Naive B cell (primary cell): ENCODE measurements at places on chromosomes 5 and 9.

GRCh38 chr9:127039492-127039891 lies 82.9 kb downstream of the ANGPTL2 start:
- H3K27ac ChIP-seq: no peak overlapping the region
- H3K4me3 ChIP-seq: no peak overlapping the region
- H3K4me1 ChIP-seq: no peaks in the 10 kb centered on the region
- peaks cover 13% of the 10 kb centered on the region for H3K36me3 ChIP-seq

GRCh38 chr9:22232971-22233370 lies 213.7 kb upstream of the DMRTA1 start:
- no peak overlapping the region for H3K27ac ChIP-seq
- H3K36me3 ChIP-seq: peaks cover 9% of the 10 kb centered on the region
- no peak overlapping the region for H3K4me3 ChIP-seq
- H3K27me3 ChIP-seq: peaks cover 19% of the 10 kb centered on the region
- H3K4me1 ChIP-seq: peaks cover 9% of the 10 kb centered on the region
- DNase-seq: no peak

- no peak for DNase-seq
- H3K27ac ChIP-seq: no peak overlapping the region
- H3K36me3 ChIP-seq: peaks cover 13% of the 10 kb centered on the region
- peaks cover 21% of the 10 kb centered on the region for H3K4me1 ChIP-seq
- no peaks in the 10 kb centered on the region for H3K27me3 ChIP-seq
- H3K4me3 ChIP-seq: no peak overlapping the region
These were observed 4.8 kb downstream of the RAD50 start for GRCh38 chr5:132561601-132562000.

GRCh38 chr5:170057311-170057710 lies 48.4 kb upstream of the FOXI1 start:
- no peak overlapping the region for H3K4me3 ChIP-seq
- peaks cover 85% of the 10 kb centered on the region for H3K36me3 ChIP-seq
- DNase-seq: no peak

- H3K4me1 ChIP-seq: peaks cover 42% of the 10 kb centered on the region
- H3K36me3 ChIP-seq: peaks cover under 1% of the 10 kb centered on the region
- DNase-seq: no peak
- H3K27ac ChIP-seq: no peak overlapping the region
These were observed 141.9 kb downstream of the SPATA31D1 start for GRCh38 chr9:82130331-82131042.

GRCh38 chr9:108272349-108272899 lies 583.4 kb downstream of the ACTL7B start:
- H3K27ac ChIP-seq: peak overlapping the region; percentile 2
- H3K4me3 ChIP-seq: no peak overlapping the region
- DNase-seq: peak; percentile 7
- H3K27me3 ChIP-seq: peaks cover 13% of the 10 kb centered on the region

DNA sequence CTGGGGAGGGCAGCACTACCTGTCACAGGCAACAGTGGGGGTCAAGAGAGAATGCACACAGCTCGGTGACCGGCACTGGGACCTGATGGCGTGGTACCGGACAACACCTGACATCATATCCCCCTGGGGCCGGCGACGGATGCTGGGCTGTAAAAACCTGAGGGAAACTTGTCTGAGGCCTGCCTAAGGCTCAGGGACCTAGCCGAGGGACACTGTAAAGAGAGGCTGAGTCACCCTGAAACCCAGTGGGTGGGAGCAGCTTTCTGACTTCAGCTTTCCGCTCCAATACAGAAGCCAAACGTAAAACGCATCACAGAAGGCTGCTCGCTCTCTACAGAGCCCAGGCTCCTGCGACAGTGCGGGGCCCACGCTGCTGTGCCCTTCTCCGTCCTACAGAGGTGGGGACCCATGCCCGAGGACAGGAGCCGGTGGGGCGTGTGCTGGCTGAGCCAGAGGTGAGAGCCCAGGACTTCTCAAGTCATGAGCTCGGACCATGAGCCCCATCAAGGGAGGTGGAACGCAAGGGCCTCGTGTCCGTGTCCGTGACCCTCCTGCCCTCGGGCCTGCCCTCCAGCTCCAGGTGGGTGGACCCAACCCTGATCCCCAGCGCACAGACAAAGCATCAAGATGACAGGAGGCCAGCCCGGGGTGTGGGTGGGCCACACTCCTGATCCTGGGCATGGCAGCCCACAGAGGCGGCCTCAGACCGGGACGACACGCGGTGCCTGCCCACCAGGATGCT lies 5.3 kb downstream of the RALGDS start:
- no peak overlapping the region for H3K4me3 ChIP-seq
- H3K27ac ChIP-seq: no peak overlapping the region
- no peaks in the 10 kb centered on the region for H3K36me3 ChIP-seq

GRCh38 chr9:123067136-123067535 lies 33.7 kb downstream of the GPR21 start:
- no peak overlapping the region for H3K4me3 ChIP-seq
- no peak for DNase-seq

DNA sequence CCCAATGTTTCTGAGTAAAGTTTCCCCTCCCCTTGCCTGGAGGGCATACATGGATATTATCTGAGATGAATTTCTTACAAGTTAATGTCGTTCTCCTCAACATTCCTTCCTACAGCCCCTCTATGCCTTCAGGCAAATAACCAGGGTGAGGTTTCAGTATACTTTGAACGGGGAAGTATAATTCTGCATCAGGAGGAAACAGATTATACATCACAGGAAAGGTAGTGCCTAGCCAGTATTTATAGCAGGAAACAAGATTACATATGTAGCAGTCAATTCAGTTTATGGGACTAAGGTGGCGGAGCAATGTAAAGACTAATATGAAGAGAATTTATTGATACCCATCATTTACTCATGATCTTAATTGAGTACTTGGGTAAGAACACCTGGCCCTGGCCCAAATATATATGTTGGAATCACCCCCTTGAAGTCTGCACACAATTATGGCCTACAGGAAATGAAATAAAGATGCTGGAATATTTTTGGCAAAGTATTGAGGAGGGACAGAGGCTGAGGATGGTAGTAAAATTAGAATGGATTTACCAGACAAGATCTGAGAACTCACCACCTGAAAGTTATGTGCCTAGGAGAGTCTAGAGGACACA lies 661.1 kb downstream of the PTPRD start:
- H3K4me3 ChIP-seq: no peak overlapping the region
- no peak overlapping the region for H3K27ac ChIP-seq
- no peak for DNase-seq

DNA sequence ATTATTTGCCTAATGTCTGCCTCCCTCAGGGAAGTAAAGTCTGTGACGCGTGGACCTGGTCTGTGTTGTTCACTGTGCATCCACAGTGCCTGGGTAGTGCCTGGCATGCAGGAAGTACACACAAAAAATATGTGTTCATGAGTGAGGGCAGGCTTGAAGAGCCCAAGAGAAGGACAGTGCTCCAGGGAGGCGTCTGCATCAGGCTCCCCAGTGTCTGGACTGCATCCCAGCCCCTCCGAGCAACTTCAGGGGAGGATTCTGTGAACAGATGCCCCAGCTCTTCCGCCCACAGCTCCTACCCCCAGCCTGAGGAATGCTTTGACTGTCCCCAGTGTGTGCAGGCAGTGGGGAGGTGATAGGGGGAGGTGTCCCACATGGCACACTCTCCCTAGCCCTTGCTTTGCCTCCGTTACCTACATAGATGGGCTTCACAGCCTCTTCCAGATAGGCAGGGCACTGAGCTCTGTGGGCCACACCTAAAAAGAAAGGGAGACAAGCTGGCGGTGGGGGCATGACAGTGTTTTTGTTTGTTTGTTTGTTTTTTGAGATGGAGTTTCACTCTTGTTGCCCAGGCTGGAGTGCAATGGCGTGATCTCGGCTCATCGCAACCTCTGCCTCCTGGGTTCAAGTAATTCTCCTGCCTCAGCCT lies 25.4 kb downstream of the IRF1 start:
- peaks cover 94% of the 10 kb centered on the region for H3K4me1 ChIP-seq
- peak overlapping the region; percentile 93 for H3K27ac ChIP-seq
- H3K27me3 ChIP-seq: no peaks in the 10 kb centered on the region

- no peaks in the 10 kb centered on the region for H3K36me3 ChIP-seq
- no peak overlapping the region for H3K4me3 ChIP-seq
- peaks cover 5% of the 10 kb centered on the region for H3K27me3 ChIP-seq
- no peak overlapping the region for H3K27ac ChIP-seq
- DNase-seq: no peak
- H3K4me1 ChIP-seq: no peaks in the 10 kb centered on the region
These were observed 152.5 kb downstream of the DMRT2 start for GRCh38 chr9:1202512-1203280.

DNA sequence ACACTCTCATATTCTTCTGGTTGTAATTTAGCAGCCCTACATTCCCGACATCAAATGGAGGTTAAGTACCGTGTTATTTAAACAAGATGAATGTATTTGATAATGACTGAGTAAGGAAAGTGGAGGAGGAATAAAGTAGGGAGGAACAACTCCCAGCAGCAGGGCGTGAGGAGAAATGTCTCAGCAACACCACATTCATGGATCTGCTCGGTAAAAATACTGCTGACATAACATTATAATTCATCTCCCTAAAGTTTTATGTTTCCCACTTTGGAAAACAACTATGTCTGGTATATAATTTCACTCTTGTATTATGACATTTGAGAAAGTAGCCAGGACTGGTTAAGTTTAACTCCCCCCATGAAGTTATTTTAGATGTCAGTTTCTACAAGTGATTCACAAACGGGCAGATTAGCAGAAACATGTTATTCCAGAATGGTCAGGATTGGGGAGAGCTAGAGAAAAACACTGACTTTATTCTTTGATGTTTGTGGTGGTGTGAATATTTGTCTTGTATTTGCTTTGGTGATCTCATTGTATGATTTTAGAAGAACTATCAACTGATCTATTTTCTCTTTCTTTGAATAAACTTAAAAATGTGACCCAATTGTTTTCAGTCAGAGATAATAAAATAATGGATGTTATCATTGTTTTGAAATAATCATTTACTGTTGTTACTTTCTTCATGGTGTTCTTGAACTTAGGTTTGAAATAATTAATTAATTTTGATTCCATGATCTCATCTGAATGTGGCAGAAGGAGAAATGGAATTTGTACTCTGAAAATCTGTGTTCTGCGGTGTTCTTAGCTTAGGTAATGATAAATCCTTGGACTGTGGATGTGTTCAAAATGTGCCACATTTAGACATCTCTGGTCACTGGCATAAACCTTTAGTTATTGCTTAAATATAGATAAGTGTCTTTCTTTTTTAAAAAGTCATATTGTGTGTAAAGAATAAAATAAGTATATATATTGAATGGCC lies 303.6 kb upstream of the ZNF608 start:
- H3K36me3 ChIP-seq: no peaks in the 10 kb centered on the region
- peaks cover 8% of the 10 kb centered on the region for H3K27me3 ChIP-seq
- no peak for DNase-seq
- H3K27ac ChIP-seq: no peak overlapping the region
- no peak overlapping the region for H3K4me3 ChIP-seq

DNA sequence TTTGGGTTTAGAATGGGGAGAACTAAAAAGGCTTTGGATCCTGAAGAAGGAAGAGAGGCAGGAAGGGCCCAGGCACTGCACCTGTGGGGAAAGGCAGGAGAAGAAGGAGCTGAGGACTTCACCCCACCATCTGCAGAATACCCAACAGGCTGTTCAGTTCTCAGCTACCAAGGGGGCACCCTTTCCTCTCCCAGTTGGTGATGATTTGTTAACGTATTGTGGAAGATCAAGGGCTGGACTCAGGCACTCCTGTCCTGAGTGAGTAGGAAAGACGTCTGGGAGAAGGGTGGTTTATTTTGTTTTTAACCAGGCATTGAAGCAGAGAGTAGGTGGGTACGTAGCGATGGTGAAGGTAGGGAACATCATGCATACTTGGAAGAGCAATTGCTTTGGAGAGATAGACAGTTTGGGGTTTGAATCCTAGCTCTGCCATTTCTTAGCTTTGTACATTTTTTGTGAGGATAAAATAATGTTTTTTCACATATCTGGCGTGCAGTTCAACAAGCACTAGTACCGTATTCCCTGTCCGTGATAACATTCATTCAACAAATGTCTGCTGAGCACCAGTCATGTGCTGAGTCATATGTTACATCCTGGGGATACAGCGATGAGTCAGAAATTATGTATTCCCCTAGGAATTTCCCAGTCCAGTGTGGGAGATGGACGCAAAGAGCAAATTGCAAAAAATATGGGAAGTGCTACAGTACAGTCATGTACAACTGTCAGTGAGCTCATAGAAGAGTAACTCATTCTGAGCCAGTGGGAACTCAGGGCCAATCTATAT lies 2.1 kb downstream of the MSANTD3 start:
- H3K36me3 ChIP-seq: peaks cover 5% of the 10 kb centered on the region
- H3K4me3 ChIP-seq: no peak overlapping the region
- peaks cover 27% of the 10 kb centered on the region for H3K4me1 ChIP-seq
- H3K27me3 ChIP-seq: no peaks in the 10 kb centered on the region
- no peak overlapping the region for H3K27ac ChIP-seq
